DMS 273 treated with DMSO at 0.1 percent for 48 hours (cell line): ENCODE measurements at places on chromosomes 3 and 15.

DNA sequence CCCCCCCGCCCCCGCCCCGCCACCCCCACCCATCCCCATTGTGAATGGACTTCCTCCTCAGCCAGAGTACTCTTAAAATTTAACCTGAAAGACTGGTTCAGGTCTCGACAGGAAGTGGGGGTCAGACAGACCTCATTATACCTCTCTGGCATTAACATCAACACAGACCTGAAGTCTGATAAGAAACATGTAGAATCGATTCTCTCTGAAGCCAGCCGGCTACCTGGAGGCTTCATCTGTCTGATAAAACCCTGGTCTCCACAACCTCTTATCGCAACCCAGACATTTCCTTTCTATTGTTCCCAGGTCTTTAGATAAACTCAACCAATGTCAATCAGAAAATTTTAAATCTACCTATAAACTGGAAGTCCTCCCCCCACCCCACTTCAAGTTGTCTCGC, 42.6 kb downstream of the SLCO2A1 start:
- DNase-seq = no peak

DNA sequence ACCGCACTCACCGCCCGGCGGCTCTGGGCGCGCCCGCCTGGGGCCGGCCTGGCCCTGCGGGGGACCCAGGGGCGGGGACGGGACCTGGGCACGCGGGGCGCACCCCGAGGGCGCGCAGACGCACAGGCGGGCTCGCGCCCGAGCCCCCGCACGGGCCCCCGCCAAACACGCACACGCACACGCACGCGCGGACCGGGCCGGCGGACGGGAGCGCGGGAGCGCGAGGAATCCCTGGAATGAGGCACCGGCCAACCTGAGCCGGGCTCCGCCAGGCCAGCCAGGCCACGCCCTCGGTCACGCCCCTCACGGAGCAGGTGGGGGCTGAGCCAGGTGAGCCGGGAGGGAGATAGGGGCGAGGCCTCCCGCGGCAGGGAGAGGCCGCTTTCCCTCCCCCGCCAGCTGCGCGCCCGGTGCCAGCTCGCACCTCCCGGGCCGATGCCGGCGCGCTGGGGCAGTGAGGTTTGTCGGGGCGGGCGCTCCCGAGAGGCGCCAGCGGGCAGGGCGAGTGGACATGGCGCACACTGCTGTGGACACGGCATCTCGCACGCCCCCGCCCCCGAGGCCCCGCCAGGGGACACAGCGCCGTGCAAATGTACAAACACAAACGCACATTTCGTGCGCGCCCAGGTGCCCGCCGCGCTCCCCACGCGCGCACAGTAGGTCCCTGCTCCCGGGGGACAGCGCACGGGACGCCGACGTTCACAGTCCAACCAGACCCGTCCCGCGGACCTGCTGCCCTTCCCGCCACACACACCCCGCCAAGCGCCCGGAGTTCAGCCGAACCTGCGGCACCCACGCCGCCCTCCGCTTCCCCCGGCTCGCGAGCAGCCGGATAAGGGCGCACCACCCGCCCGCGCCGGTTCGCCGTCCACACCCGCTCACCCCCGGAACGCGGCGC, 75.9 kb upstream of the VGLL4 start:
- peak; percentile 29 for DNase-seq

GRCh38 chr3:148937467-148938255, 53.7 kb upstream of the GYG1 start:
- no peak for DNase-seq

- DNase-seq = no peak
Measured at GRCh38 chr15:79918278-79918677, 21.5 kb upstream of the MTHFS start.

DNA sequence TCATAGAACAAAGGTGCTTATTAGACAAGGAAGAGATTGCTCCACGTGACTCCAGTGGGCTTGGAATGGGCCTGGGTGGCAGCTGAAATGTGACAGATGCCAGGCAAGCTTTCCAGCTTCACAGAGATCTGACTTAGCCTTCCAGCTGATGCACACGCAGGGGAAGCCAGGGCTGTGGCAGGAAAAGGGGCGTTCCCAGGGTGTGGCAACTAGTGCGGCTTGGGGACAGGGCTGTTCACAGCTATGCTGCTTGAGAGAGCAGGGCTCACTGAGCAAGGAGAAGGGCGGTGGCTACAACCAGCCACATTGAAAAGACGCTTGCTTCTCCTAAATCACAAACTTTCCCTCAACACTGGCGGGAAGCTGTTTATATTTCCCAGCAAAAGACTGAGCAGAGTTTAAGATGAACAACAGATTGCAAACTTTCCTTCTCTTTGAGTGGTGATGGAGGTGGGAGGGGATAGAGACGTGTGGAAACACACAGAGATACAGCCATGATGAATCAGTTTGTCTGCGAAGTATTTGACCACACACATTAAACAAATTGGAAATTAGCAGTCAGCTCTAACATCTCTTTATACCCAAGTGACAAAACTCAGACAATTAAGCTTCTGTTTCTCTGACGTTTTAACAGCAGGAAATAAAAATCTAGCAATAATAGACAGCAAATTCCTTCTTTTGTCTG, 127.5 kb downstream of the BDH1 start:
- no peak for DNase-seq

- no peak for DNase-seq
Measured at GRCh38 chr15:67783303-67783702, 42.0 kb upstream of the SKOR1 start.

GRCh38 chr3:125186261-125186787, 26.2 kb downstream of the SLC12A8 start:
- peak; percentile 84 for DNase-seq

DNA sequence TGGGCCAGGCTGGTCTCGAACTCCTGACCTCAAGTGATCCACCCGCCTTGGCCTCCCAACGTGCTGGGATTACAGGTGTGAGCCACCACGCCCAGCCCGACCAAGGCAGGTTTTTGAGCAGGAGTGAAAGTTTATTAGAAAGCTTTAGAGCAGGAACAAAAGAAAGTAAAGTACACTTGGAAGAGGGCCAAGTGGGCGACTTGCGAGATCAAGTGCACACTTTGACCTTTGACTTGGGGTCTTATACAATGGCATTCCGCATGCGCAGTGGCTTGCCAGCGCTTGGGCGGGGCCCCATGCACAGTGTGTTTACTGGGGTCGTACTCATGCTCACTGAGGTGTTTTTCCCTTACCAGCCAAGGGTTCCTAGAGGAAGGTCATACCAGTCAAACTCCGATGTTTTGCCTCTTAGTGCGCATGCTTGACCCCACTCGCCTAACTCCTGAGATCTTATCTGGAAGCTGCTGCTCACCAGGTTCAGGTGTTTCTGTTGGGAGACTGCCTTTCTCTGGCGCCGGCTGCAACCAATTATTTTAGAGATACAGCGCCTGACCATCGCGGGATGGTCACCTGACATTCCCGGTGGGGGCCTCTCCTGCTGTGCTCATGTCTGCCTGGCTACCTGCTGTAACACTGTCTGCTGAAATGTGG, 46.9 kb upstream of the FLNB start:
- DNase-seq = no peak

- DNase-seq = no peak
Measured at GRCh38 chr3:13588221-13588701, 39.3 kb downstream of the FBLN2 start.

GRCh38 chr15:37034835-37035748, 65.3 kb downstream of the MEIS2 start:
- DNase-seq = no peak

GRCh38 chr15:57534281-57534680, 57.4 kb upstream of the MYZAP start:
- peak; percentile 72 for DNase-seq

- no peak for DNase-seq
Measured at GRCh38 chr3:107132674-107133073, 244.6 kb upstream of the CCDC54 start.

DNA sequence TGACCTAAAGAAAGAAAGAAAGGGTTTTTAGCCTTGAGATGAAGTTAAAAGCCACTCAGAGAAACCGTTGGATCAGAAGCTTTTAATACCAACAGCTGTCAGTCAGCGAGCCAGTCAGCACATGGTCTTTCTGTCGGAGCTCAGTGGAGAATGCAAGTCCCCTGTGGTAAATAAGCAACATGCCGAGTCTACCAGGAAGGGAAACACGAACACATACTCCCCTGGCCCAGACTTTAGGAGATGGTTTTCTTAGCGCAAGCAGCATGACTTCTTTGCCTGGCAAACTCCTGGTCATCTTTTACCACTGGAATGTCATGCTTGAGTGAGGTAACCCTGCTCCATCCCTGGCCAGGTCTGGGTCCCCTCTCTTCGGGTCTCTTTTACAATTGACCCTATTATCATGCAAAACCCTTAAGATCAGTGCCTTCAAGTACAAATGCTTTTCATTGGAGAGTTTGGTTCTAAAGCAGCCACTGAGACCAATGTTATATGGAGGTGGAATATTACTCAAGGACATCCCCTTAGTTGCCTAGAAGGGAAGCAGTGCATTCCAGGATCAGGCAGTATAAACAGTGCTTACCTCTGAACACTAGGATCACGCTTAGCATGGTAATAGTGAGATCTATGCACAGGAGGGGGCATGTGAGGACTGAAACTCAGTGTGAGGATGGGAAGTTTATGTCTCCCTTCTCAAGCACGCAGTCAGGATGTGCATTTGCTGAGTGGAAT, 28.2 kb downstream of the SLCO3A1 start:
- no peak for DNase-seq

- DNase-seq = no peak
Measured at GRCh38 chr3:134449277-134449676, 36.5 kb downstream of the ANAPC13 start.

DNA sequence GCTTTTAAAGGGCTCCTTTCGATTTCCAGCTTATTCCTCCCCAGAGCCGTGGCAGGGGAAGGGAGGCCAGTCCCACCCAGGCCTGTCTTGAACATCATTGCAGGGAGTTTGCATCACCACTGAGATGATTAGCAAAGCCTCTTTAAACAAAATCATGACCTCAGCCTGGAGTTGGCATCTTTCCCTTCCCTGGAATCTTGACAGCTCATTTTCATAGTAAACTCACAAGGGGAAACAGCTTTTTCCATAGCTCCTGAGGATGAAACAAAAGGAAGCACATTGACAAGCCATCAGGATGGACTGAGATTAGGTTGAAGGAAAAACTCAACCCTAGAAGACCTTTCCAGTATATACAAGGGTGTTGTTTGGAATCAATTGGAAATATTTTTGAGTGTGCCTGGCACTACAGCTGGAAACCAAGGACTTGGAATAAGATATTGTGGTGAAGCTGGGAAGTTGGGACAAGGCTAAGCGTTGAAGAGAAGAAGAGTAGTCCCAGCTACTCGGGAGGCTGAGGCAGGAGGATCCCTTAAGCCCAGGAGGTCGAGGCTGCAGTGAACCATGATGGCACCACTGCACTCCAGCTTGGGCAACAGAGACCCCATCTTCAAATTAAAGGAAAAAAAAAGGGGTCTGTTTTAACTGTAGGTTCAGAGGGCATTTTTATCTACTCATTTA, 3.1 kb upstream of the LARP6 start:
- no peak for DNase-seq

- no peak for DNase-seq
Measured at GRCh38 chr15:98751767-98752166, 103.4 kb downstream of the IGF1R start.

- no peak for DNase-seq
Measured at GRCh38 chr3:168272343-168272985, 176.7 kb upstream of the GOLIM4 start.

DNA sequence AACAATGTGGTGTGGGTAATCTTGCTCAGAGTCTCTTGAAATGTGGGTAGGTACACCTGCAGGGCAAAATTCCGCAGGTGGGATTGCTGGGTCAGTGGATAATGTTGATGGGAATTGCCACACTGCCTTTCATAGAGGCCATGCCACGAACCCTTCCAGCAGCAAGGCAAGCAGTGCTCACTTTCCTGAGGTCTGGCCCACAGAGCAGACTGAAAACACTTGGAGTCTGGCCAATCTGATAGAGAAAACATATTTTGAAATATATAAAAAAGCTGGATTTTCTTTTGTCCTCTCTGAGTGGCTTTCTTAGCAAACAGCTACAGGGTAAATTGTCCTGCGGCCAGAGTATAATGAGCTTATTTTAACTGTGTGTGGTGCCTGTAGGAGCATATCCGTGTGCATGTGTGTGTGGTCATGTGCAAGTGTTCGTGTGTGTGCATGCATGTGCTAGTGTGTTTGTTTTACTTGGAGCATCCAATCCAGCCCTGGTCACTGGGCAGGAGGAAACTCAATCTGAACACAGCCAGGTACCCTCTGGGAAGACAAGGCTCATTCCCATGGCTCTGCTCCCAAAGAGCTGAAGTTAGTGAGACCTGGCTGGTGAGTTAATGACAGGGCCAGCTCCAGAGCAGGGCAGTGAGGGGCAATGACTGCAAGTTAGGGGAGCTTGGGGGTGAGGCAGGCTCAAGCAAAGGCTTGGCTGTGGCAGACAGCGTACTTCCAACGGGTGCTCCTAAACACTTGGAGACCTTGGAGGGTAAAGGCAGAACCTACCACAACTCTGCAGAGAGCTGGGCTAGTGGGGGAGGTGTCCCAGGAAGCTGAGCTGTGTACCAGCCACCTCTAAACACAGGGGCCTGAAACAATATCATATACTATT, 91.3 kb downstream of the PLXNA1 start:
- no peak for DNase-seq

DNA sequence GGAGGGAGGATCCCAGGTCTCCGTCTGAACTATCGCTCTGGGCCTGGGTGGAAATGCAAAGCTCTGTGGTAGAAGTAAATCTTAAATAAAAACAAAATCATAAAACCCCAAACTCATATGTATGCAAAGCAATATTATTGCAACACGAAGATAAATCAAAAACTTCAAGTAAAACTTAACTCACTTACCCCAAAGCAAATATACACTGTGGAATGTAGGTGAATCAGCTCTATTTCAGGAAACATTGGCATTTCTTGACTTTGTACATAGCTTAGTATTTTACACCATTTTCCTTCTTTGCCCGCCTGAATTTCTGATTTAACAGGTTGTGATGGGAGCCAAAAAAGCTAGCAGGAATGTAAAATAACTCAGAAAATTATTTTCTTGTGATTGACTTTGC, 126.2 kb downstream of the TPRG1 start:
- no peak for DNase-seq

DNA sequence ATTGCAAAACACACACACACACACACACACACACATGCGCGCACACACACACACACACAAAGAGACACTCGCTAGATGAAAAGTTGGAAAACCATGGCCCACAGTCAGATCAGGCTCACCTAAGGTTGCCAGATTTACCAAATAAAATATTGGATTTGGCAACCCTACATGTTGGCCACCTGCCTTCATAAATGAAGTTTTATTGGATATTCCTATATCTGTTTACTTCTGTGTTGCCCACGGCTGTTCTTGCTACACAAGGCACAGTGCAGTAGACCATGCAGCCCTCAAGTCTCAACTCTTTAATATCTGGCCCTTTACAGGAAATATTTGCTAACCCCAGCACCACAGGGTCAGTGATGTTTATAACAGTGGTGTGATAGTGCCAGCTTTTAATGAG, 445.0 kb upstream of the PROK2 start:
- DNase-seq = no peak

GRCh38 chr3:62605413-62606068, 232.2 kb upstream of the FEZF2 start:
- DNase-seq = no peak
